ENCODE measurements at places on chromosomes 3 and 15.

GRCh38 chr15:69236505-69236904 lies 62.2 kb upstream of the PAQR5 start:
- no peak for DNase-seq

- peak; percentile 20 for DNase-seq
Observed at GRCh38 chr3:73484656-73485248, 140.0 kb downstream of the PDZRN3 start.

- DNase-seq = no peak
Observed at GRCh38 chr15:67296188-67296587, 41.6 kb downstream of the IQCH start.

- DNase-seq = no peak
Observed at GRCh38 chr3:171245796-171246765, 214.1 kb downstream of the TNIK start.

DNA sequence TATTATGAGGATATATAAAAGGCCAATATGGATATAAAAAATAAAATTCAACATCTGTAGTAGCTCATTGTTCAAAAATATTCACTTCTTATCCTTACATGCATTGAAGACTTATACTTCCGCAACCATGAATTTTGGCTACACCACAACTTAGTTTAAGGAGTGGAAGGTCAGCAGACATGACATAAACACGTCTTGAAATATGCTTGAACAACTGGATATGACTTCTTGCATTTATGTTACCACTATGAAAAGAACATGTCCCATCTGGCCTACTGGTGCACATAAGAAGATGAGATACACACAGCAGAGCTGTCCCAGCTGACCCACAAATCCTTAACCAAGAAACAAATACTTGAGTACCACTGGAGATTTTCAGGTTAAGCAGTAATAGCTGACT lies 52.1 kb downstream of the MYO9A start:
- no peak for DNase-seq

GRCh38 chr3:139629033-139629432 lies 48.7 kb downstream of the NMNAT3 start:
- DNase-seq = no peak

- no peak for DNase-seq
Observed at GRCh38 chr3:154144825-154145465, 23.8 kb downstream of the ARHGEF26 start.

DNA sequence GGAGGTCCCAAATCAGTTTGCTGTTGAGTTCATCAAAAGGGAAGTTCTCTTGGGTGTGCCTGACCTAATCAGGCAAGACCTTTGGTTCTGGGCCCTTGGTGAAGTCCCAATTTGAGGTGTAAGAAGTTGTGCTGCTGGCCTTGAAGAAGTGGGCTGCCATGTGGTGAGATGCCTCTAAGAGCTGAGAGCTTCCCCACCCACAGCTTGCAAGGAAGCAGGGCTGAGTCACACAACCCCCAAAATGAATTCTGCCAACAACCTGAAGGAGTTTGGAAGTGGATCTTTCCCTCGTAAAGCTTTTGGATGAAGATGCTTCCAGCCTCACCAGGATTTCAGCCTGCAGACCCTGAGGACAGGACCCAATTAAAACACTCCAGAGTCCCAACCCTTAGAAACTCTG lies 129.3 kb upstream of the NSMCE3 start:
- DNase-seq = no peak

Measured in HFFc6 (cell line).